ENCODE measurements at places on chromosomes 4 and X.

- peaks cover 14% of the 10 kb centered on the region for H3K4me1 ChIP-seq
- H3K27me3 ChIP-seq = no peaks in the 10 kb centered on the region
- no peak overlapping the region for H3K4me3 ChIP-seq
- H3K36me3 ChIP-seq = no peaks in the 10 kb centered on the region
- no peak for DNase-seq
Observed at GRCh38 chr4:122847931-122848330, 21.3 kb downstream of the FGF2 start.

DNA sequence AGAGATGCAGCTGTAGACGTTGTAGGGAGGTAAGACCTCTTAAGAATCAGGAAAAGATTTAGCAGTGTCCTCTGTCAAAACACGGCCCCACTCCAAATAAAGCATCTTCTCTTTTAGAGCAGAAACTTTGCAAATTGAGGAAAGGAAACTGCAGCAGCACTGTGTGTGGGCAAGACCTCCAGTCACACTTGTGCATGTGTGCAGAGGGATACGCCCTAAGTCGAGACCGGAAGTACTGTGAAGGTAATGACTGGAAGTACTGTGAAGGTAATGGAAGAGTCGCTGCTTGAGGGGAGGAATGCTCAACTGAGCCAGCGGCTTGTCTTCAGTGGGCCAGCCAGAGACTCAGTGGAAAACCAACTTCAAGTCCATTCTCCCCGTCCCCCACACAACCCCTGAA is 46.5 kb downstream of the EGF start:
- H3K27me3 ChIP-seq = no peaks in the 10 kb centered on the region
- DNase-seq = no peak
- no peaks in the 10 kb centered on the region for H3K4me1 ChIP-seq
- no peak overlapping the region for H3K4me3 ChIP-seq
- no peak overlapping the region for H3K27ac ChIP-seq

- H3K36me3 ChIP-seq = no peaks in the 10 kb centered on the region
- H3K27me3 ChIP-seq = no peaks in the 10 kb centered on the region
- peaks cover 40% of the 10 kb centered on the region for H3K4me1 ChIP-seq
- peak; percentile 55 for DNase-seq
- H3K27ac ChIP-seq = peak overlapping the region; percentile 6
Observed at GRCh38 chr4:150140774-150141400, 62.6 kb downstream of the DCLK2 start.

GRCh38 chr4:121462660-121463261 is 81.9 kb upstream of the QRFPR start:
- no peak overlapping the region for H3K4me3 ChIP-seq
- peak; percentile 88 for DNase-seq
- no peaks in the 10 kb centered on the region for H3K27me3 ChIP-seq

GRCh38 chr4:80249144-80249543 is 17.3 kb upstream of the FGF5 start:
- no peak overlapping the region for H3K27ac ChIP-seq
- H3K4me3 ChIP-seq = no peak overlapping the region
- no peaks in the 10 kb centered on the region for H3K36me3 ChIP-seq
- no peak for DNase-seq

DNA sequence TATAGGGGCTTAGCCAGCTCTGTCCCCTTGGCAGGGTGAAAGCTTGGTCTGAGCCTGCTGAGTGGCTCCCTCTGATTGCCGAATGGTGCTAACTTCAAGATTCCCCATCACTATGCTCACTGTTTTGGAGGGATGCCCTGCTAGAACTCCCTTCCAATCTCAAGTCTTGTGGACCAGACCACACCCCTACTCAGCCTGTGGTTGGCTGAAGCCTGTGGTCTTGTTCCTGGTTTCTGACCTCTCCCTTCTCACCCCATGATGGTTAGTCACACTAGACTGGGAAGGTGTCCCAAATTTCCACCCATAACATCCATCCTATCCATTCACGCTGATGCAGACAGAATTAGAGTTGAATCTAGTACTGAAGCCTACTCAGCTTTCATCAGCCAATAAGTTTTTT is 184.7 kb upstream of the NDP start:
- no peak overlapping the region for H3K4me3 ChIP-seq
- peaks cover 21% of the 10 kb centered on the region for H3K4me1 ChIP-seq
- no peaks in the 10 kb centered on the region for H3K27me3 ChIP-seq
- H3K27ac ChIP-seq = no peak overlapping the region
- no peak for DNase-seq

DNA sequence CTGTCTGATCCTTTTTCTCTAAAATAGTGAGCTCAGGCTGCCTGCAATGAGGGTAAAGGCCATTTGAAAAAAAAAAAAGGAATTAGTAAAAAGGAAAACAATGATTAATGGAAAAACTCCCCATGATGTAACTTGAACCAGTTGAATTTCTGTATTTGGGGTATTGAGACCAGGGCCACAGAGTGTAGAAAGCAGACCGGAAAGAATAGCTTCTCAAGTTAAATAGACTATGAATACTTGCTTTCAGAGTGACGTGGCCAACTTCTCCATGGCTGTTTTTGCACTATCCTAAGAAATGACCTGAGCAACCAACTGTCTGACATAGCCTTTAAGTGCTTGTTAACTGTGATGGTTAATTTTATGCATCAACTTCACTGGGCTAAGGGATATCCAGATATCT is 222.1 kb upstream of the INTU start:
- no peaks in the 10 kb centered on the region for H3K36me3 ChIP-seq
- no peak for DNase-seq
- H3K4me1 ChIP-seq = no peaks in the 10 kb centered on the region
- H3K4me3 ChIP-seq = no peak overlapping the region

DNA sequence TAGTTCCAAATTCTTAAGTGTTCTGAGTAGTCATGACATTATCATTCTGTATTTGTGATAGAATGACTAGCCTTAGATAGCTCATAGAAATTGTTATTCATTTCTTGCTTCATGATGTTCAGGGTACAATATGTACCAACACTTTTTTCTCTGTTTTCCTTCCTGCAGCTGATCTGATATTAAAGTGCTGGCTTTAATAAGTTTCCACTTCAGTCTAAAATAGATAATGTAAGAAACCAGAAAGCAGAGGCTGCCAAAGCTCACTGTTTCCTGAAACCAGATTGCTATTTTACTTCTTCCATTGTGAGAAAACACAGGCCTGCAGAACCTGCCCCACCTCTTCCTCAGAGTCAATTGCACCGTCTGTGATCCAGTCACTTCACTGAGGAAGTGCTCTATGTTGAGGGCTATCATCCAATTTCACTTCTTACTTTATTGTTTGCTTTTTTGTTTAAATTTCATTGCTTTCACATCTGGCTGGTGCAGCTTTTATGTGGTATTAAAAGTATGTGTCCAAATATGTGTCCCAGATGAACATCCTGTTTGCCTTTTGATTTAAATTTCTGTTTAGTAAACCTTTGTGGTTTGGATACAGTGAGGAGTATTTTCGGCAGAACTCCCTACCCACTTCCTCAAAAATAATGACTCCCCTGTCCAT is 652.1 kb downstream of the ANKRD50 start:
- H3K4me1 ChIP-seq = no peaks in the 10 kb centered on the region
- no peaks in the 10 kb centered on the region for H3K36me3 ChIP-seq
- no peak overlapping the region for H3K27ac ChIP-seq
- no peak overlapping the region for H3K4me3 ChIP-seq

DNA sequence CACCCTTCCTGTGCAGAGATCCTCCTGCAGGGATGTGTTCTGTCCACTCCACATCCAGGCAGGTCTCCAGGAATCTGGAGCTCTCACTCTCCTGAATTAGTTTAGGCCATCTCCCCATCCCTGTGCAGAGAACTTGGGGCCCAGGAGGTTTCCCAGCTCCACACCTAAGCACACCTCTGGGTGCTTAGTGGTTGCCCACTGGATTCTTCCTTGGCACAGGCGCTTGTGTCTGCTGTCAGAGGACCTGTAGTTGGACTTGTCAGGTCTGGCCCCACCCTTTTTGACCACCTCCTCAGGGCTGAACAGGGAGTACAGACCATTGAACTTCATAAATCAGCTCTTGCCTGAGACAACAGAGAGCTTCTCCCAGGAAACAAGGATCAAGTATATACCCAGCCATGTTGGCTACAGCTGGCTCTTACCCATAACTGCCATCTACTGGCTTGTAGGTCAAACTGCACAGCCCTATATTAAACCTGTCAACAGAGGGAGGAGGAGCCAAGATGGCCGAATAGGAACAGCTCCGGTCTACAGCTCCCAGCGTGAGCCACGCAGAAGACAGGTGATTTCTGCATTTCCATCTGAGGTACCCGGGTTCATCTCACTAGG is 275.5 kb downstream of the PPARGC1A start:
- H3K36me3 ChIP-seq = no peaks in the 10 kb centered on the region
- no peaks in the 10 kb centered on the region for H3K4me1 ChIP-seq
- H3K27me3 ChIP-seq = no peaks in the 10 kb centered on the region
- peak; percentile 28 for DNase-seq
- H3K4me3 ChIP-seq = no peak overlapping the region

GRCh38 chrX:460823-461640 is 74.3 kb upstream of the PPP2R3B start:
- no peaks in the 10 kb centered on the region for H3K4me1 ChIP-seq
- DNase-seq = no peak
- H3K36me3 ChIP-seq = no peaks in the 10 kb centered on the region
- H3K4me3 ChIP-seq = no peak overlapping the region
- H3K27ac ChIP-seq = no peak overlapping the region

DNA sequence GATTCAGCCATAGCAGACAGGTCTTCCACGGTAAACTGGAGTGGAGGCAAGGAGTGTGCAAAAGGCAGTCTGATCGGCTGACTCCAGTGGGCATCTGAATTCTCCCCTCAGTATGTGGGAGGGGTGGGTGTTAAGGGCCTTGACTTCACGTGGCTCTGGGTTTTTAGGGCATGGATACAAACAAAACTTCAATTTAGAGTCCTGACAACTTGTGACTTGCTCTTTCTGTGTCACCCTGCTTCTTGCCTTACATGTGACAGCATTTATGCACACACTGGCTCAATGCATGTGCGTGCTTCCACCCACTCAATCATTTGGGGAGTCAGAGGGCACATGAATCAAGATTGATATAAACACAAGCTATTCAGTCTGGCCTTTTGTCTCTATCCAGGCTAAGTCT is 17.5 kb downstream of the PLP1 start:
- H3K36me3 ChIP-seq = no peaks in the 10 kb centered on the region
- H3K4me3 ChIP-seq = no peak overlapping the region
- DNase-seq = no peak
- no peak overlapping the region for H3K27ac ChIP-seq
- H3K27me3 ChIP-seq = peaks cover 50% of the 10 kb centered on the region
- no peaks in the 10 kb centered on the region for H3K4me1 ChIP-seq

DNA sequence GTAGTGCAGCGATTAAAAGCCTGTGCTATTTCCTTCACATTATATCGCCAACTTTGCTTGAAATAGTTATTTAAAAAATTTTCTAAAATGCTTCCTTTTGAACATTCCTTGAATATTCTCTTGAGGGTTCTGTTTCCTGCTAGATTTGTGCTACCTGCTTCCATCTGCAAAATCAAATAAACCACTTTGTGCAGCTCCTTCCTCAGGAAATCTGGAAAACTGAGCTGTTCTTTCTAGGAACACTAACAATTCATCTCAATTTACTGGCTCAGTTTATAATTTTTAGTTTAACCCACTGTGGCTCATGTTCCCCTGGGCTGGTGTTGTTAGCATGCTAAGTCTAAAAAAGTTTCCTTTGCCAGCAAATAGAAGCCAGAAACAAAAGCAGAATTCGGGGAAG is 88.1 kb upstream of the LCORL start:
- no peaks in the 10 kb centered on the region for H3K27me3 ChIP-seq
- no peaks in the 10 kb centered on the region for H3K4me1 ChIP-seq
- no peaks in the 10 kb centered on the region for H3K36me3 ChIP-seq
- no peak overlapping the region for H3K4me3 ChIP-seq

DNA sequence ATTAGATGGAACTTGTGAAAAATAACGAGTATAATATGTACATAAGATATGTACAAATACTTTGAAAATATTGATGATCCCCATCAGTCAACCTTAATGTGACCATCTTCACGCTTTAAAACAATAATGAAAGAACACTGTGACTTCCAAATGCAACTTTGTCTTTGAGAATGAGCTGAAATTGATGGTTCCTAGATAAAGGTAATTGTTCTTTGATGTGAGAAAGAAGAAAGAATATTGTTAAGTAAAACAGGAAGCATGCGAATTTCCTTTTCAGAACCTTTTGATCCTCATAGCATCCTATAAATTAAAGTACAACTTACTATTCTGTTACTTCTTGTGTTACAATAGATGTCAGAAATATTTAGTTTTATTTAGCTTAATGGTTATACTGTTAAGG is 22.2 kb downstream of the IL2 start:
- peaks cover 2% of the 10 kb centered on the region for H3K27me3 ChIP-seq
- H3K4me3 ChIP-seq = no peak overlapping the region
- no peaks in the 10 kb centered on the region for H3K36me3 ChIP-seq
- H3K4me1 ChIP-seq = no peaks in the 10 kb centered on the region
- no peak for DNase-seq

DNA sequence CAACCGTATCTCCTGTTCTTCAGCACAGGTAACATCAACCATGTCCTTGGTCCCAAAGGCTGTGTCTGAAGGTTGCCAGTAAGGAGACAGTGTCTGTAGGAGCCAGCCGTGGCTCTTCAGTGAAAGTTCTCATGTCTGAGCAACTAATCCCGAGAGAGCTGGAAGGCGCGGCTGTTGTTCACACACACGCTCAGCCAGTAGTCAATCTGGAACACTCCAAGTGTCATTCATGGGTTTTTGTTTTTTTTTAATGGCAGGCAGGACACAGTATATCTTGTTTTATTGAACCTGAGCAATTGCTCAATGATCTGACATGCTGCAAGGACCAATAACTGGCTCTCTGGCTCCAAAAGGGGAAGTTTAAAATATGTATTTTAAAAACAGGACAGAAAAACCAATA is 48.4 kb upstream of the MAP3K15 start:
- DNase-seq = no peak
- H3K27me3 ChIP-seq = no peaks in the 10 kb centered on the region
- H3K27ac ChIP-seq = no peak overlapping the region

GRCh38 chr4:119897260-119897659 is 169.4 kb downstream of the MAD2L1 start:
- H3K36me3 ChIP-seq = no peaks in the 10 kb centered on the region
- H3K4me1 ChIP-seq = no peaks in the 10 kb centered on the region
- no peak overlapping the region for H3K4me3 ChIP-seq
- DNase-seq = no peak
- H3K27ac ChIP-seq = no peak overlapping the region
- H3K27me3 ChIP-seq = no peaks in the 10 kb centered on the region

DNA sequence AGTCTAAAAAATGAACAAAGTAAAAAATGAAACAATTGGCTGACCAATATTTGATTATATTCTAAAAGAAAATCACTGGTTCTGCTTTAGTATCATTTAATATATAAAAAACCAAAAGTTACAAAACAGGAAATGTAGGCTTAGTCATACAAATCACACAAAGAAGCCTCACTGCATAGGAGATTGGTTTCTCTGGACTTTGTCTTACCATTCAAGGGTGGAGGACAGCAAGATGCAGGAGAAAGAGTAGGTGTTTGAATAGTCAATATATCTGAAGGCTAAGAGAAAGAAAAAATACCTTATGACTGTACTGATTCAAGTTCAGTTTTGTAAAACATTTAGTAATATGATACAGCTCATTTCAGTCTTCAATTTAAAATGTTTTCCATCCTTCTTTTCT is 28.6 kb upstream of the TAF9B start:
- no peak for DNase-seq
- H3K4me3 ChIP-seq = no peak overlapping the region
- no peaks in the 10 kb centered on the region for H3K4me1 ChIP-seq
- H3K36me3 ChIP-seq = no peaks in the 10 kb centered on the region
- no peak overlapping the region for H3K27ac ChIP-seq

- H3K4me3 ChIP-seq = no peak overlapping the region
- no peaks in the 10 kb centered on the region for H3K36me3 ChIP-seq
- no peak for DNase-seq
- H3K27ac ChIP-seq = no peak overlapping the region
- no peaks in the 10 kb centered on the region for H3K27me3 ChIP-seq
- no peaks in the 10 kb centered on the region for H3K4me1 ChIP-seq
Observed at GRCh38 chr4:116877069-116877468, 208.3 kb downstream of the TRAM1L1 start.
